ENCODE measurements at places on chromosomes 16 and 17.

DNA sequence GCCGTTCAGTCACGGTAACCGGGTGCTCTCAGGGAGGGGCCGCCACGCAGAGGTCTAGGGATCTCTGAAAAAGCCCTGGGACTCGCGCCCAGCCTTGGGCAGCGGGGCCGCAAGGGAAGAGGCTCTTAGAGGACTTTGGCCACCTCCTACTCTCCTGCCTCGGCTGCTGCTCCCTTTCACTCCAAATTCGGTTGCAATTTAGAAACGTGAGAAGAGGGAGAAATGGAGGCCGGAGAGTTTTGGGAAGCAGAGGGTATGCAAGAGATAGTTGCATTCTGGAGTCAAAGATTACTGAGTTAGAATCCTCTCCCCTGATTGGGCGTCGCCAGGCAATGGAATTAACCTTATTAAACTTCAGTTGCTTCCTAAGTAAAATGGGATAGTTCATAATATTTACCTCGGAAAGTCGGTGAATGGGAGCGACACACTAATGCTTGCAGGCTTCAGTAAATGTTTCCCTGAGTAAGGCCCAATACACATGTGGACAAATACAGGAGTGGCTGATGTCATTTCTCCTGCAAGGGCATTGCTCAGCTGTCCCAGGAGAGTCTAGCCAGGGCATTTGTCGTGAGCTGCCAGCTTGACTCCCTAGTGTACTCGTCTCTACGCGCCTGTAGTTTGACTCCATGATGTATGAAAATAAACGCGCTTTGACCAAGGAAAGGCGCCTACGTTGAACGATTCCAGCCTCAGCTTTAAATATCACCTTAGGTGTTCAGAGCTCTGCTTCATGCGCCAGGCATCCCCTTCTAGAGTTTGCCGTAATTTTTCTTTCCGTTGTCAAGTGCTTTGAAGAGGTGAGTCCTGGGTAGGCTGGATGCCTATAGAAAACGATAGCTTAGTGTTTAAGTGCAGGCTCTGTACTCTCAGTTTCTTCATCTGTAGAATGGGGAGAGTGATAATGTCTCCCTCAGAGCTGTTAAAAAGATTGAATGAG lies 667 bp downstream of the OGFOD1 start:
- peak; percentile 68 for DNase-seq

GRCh38 chr17:52495646-52496045 lies 337.1 kb upstream of the CA10 start:
- no peak for DNase-seq

DNA sequence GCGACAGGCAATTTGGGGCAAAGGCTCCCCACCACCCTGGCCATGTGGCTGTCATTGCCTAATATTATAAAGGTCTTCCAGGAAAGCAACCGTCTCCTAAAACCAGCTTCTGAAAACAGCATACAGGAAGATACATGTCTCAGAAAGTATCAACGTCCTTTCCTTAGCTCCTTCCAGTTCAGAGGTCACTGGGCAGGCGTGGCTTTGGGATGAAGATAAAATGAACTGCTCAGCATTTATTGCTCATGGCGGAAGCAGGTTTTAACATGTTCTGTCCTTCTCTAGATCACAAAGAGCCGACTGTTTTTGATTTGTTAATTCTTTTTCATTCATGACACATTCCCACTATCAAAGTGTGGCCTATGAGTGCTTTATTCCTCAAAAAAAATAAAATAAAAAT lies 8.0 kb downstream of the CFAP20 start:
- no peak for DNase-seq

DNA sequence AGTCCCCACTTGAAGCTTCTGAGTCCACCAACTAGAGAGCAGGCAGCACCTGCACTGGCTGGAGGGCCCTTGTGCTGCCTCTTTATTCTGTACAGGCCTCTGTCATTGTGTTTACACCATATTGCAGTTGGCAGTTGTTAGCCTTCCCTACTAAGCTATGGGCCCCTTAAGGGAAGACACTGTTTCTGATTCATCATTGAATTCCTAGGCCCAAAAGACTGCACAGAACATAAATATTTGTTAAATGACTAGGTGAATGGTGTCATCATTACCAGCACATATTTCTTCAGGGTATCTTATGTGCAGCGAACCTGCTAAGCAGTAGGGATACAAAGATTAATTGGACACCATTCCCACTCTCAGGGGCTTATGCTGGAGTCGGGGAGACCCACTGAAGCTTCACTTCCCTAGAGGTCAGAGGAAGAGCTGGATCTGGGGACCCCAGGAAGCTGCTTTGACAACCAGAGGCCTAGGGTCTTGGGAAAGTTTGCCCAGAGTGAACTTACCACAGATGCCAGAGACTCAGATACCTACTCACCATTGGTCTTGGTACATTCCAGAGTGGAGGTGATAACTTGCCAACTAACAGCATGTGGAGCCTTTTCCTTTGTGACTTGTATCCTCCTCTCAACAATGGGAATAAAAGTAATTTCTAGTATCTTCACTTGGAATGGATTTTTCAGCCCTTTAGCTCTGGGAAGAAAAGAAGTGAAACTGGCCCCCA lies 28.7 kb upstream of the DDX52 start:
- DNase-seq = no peak

GRCh38 chr16:23557779-23558702 lies 514 bp downstream of the UBFD1 start:
- DNase-seq = no peak

DNA sequence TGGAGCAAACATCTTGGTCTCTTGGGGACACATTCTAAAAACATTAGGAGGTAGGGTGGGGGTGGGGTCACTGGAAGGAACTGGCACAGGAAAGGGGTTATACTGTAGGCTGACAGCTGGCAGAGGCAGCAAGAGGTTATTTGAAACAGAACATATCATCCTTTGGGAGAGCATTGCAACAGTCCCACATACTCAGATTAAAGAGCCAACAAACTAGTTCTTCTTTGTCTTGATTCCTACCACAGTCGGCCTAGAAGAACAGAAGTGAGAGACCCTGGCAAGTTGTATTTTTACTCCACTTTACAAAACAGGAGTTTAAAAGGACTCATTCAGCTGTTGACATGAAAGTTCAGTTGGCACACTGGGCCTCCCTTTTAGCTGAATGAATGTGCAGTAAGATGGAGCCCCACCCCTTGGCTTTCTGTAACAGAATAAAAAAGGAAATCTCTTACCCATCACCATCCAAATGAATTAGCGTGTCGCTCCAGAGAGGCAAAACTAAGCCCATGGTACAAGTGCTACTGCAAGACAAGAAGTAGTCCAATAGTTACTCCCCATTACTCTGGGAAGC lies 54.6 kb upstream of the CORO6 start:
- no peak for DNase-seq

DNA sequence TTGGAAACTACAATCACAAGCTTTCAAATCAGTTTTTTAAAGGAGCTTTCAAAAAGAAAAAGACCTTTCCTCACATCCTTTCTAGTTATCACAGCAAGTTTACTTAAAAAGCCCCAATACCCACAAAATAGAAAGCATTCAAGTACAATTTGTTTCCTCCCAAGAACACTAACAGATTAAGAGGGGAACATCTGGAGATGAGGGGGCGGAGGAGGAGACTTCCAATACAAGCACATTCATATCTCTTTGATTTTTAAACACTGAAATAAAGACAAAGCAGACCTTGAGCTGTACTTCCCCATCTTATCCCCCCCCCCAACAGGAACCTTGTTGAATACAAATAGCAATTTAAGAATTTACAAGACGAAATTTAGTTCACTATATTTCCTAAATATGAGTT lies 2.0 kb downstream of the YWHAE start:
- DNase-seq = no peak

DNA sequence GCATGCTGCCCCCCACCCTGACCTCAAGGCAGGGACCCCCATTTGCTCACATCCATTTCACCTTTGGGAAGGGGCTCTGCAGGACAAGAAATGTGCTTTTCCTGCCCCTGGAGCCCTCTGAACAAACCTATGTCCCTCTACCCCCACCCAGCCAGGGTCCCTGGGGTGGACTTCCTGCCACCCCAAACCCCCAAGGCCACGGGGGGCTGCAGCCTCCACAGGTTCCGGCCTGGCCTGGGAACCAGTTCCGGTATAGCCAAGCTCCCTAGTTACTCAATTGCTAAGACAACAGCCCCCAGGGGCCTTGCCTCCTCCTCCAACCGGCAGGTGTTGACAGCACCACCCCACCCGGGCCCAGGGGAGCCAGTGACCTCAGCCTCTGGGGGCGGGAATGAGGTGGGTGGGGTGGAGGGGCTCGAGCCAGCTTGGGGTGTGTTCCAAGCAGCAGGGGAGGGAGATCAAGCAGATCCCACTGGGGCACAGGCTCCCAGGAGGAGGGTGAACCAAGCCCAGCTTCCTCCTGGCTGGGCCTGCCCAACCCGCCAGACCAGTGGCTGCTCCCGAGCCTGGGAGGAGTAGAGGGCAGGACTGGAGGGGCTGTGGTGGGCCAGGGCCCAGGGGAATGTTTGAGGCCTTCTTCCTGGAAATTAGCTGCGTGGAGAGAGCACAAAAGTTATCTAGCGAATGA lies 6.6 kb downstream of the PNMT start:
- no peak for DNase-seq

GRCh38 chr16:55437625-55438024 lies 41.4 kb upstream of the MMP2 start:
- DNase-seq = no peak

GRCh38 chr16:53083119-53083518 lies 28.3 kb downstream of the CHD9 start:
- no peak for DNase-seq

DNA sequence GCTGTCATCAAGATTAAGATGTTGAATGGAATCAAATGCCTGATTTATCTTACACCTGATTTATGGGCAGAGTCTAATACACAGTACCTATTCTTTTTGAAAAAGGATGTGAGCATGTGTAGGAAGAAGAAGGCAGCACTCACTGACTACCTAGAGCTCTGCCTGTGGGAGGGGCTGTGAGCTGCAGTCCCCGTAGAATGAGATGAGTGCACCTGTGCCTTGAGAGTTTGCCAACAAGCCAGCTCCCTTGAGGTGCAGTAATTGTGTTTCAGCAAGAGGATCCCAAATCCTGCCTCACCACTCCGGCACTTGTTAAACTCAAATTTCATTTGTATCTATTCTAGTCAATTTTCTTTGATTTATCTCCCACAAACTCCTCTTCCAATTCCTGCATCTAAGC lies 46.0 kb downstream of the CDH11 start:
- DNase-seq = no peak

GRCh38 chr17:47937941-47938340 lies 3.4 kb upstream of the PNPO start:
- no peak for DNase-seq
